ENCODE measurements at places on chromosomes 13 and 19.

- no peak for DNase-seq
These were observed 283.4 kb downstream of the DACH1 start for GRCh38 chr13:71583581-71583980.

DNA sequence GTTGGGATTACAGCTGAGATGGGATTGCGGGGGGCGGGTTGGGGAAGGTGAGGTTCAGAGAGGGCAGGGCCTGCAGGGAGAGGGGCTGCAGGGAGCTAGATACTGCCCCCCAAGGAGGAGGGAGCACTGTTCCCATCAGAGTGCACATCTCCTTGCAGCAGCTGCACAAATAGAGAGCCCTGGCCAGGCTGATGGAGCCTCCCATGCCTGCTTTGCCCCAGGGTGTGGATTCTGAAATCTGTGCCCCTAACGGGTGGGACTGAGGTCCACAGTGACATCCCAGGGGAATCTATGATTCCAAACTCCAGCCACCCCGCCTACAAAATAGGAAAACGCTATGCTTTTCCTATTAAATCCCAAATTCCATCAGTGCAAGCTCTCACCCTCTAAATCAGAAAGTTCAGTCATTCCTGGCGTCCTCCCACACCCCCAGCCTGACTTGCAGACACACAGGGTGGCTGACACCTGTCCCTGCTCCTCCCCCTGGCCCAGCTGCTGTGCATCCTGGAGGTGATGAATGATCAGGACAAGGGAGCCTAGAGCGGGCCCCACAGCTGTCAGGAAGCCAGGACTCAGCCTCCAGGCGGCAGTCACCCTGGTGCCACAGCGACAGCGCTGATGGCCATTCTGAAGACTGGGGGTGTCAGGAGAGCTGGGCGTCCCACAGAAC lies 6.3 kb upstream of the CEACAM21 start:
- no peak for DNase-seq

GRCh38 chr19:48859711-48860572 lies 8.5 kb downstream of the PLEKHA4 start:
- DNase-seq, result no peak

DNA sequence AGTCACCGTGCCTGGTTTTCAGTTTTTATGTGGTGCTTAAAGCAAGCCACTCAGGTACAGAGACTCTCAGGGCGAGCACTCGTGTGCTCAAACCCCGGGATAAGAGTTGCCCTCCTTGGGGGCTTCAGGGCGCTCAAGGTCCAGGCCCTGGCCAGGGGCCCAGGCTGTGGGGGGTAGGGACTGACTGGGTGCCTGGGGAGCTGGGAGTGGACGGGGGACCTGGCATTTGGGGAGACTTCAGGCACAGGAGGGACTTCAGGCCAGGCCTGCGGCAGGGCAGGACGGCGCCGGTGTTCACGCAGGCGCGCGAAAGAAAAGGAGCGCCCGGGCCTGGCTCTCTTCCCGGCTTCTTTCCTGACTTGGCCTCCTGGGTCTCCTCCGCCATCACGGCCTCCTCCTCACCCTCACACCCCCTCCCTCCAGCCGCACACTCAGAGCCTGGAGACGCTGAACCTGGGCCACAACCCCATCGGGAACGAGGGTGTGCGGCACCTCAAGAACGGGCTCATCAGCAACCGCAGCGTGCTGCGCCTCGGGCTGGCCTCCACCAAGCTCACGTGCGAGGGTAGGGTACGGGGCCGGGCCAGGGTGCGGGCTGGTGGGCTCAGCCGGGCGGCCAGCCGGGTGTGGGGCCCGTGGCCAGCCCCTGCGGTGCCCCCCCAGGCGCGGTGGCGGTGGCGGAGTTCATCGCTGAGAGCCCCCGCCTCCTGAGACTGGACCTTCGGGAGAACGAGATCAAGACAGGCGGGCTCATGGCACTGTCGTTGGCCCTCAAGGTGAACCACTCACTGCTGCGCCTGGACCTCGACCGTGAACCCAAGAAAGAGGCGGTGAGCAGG lies 16.1 kb downstream of the NKPD1 start:
- DNase-seq, result no peak

DNA sequence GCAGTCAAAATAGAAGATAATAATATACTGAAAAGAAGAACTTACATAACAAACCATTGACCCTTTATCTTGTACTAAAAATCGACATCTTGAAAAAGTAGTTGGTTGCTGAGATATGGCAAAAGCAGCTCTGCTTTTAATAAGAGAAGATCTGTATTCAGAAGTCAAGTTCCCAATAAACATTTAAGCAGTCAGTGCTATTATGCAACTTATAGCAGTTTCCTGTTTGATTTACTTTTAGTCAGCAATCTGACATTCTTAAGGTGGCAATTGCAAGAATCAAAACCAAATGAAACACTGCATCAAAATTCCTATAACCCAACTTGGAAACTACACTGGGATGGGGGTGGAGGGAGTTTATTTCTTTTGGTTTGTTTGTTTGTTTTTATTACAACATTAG lies 165.5 kb downstream of the TBC1D4 start:
- no peak for DNase-seq

DNA sequence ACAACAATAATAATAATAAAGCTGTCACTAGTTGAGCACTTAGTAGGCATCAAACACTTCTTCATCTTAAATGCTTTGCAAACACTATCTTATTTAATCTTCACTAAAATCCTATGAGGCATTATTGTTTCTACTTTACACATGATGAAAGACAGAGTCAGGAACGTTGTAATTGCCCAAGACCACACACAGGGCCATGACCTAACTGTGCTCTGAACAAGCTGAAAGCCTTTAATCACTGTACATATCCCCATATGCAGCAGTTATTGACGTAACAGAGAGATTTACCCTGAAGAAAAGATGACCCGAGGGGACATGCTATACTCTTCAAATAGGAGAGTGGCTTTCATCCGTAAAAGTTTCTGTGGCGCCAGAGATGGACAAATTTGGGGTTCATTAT lies 53.0 kb downstream of the SACS start:
- no peak for DNase-seq

DNA sequence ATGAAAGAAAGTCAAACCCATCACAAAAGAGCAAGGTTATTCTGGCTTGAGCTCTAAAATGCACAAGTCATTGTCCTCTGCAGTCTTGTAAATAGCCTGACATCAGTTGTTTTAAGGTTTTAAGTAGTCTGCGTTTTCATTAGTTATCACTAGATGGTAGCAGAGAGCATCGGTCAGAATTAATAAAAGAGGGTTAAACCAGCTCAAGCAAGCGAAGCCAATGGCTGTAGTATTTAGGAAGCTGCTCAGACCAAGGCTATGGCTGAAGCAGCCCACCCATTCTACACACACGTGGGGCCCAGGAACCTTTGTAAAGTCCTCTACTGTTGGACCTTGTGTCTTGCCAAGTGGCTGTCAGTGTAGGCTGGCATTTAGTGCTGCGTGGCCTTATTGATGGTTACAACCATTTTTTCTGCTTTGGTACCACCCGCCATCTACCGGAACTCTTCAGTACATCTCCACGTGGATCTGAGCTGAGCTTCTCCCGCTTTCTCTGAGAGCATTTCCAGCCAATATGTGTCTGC lies 13.3 kb upstream of the ZNF57 start:
- no peak for DNase-seq

DNA sequence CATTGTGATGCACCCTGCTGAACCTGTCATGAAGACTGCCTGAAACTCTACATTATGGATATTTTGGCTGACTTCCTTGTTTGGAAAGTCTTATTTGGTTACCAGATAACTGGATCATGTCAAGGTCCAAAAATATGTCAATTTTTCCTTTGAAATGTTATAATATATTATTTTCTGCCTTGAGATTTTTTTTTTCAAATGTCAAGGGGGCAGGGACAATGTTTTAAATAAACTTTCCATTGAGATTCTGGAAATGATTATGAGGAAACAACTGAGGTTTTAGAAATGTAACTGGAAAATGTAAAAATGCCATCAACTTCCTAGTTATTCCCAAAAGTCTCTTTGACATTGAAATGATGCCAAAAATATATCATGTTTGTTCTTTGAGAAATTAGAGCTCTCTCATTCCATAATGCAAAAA lies 117.0 kb downstream of the RFC3 start:
- no peak for DNase-seq

- no peak for DNase-seq
These were observed 49.1 kb upstream of the UBAC2 start for GRCh38 chr13:99151516-99151915.

DNA sequence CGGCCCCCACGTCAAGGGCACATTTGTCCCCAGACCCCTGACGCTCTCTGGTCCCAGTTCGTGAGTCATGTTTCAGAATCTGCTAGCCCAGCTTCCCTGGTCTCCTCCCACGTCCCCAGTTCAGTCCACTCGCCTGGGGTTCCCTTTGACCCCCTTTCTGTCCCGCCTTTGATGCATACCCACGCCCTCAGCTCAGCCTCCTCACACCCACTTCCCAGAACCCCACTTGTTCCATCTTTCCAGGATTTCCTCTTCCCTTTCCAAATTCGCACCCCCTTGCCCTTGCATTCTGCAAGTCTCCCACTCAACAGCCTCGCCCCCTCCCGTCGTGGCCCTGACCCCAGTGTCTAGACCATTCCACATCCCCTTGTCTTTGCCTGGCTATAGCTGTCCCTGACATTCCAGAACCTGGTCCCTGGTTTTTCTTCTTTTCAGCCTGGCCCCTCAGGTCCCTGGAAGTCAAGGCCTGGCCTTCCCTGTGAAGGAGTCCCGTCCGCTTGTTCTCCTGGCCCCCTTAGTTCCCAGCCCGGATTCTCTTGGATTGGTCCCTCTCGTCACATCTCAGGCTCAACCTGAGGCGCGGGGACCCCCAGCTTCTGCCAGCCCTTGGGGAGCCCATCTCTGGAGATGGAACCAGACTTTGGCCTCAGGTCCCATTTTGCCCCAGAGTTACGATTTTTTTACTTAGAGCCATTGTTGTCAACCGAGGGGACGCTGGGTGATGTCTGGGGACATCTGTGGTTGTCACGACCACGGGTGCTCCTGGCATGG lies 1.3 kb downstream of the NCLN start:
- DNase-seq, result no peak

DNA sequence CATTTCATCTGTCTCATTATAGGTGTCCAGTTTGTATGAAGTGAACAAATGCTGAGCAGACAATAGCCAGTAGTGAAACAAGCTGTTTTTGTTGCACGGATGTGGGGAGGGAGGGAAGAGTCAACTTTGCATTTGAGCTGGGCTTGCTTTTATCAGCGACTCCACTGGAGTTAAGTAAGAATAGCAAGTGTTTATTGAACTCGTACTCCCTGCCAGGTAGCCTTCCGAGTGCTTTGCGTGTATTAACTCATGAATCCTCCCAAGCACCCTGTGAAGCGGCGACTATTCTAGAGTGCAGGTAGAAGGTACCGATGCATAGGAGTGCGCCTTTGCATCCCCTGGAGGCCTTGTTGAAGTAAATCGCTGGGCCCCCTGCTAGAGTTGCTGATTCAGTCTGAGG lies 4.7 kb upstream of the ZNF444 start:
- DNase-seq, result no peak

DNA sequence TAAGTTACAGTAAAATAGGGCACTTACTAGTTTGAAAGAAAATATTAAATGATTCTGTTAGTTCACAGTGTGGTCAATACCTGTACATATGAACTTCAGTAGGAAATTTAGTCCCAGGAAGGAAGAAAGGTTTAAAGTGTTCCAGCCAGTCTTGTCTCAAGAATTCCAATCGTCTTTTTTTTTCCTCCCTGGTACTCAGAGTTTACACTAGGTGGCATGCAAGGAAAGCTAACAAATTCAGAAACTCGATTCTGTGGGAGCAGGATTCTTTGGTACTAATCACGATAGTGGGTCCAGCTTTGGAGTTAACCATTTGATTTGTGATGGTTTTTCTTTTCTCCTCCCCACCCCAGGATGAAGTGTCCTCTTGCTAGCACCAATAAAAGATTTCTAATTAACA lies 43.6 kb downstream of the POLR1D start:
- no peak for DNase-seq

All from stimulated activated CD4-positive, alpha-beta T cell treated with anti-CD3 and anti-CD28 coated beads, Interleukin-4, amount 100 ng/mL, for 1 hour (primary cell).